ENCODE measurements at places on chromosomes 1 and 21.

DNA sequence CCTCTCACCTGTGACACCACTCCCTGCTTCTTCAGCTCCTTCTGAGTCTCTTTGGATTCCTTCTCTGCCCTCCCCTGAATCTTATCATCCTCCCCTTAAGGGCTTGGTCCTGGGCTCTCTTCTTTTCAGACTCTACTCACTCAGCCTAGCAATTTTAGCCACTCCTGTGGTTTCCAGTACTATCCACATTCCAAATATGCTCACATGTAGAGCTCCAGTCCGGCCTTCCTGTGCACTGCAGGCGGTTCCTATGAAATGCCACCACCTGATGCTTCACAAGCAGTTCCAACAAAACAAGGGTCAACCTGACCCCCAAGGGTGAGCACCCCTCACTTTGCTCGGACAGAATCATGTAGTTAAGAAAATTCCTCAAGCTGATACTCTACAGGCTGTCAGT, 35.9 kb downstream of the MAB21L3 start:
- DNase-seq = no peak

DNA sequence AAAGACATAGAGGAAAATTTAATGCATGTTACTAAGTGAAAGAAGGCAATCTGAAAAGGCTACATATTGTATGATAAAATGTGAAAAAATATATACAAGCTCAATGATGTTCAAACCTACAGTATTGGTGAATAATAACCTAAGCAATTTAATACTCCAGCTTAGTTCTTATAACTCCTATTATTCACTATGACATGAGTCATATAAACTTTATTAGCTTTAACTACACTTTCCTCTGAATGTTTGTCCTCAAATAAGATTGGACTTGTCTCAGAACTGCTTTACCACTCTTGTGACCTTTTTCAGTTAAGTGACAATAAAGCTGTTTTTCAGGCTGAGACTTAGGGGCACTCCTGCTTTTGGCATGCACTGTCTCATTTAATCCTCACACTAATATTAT, 50.9 kb downstream of the CNST start:
- DNase-seq = no peak

DNA sequence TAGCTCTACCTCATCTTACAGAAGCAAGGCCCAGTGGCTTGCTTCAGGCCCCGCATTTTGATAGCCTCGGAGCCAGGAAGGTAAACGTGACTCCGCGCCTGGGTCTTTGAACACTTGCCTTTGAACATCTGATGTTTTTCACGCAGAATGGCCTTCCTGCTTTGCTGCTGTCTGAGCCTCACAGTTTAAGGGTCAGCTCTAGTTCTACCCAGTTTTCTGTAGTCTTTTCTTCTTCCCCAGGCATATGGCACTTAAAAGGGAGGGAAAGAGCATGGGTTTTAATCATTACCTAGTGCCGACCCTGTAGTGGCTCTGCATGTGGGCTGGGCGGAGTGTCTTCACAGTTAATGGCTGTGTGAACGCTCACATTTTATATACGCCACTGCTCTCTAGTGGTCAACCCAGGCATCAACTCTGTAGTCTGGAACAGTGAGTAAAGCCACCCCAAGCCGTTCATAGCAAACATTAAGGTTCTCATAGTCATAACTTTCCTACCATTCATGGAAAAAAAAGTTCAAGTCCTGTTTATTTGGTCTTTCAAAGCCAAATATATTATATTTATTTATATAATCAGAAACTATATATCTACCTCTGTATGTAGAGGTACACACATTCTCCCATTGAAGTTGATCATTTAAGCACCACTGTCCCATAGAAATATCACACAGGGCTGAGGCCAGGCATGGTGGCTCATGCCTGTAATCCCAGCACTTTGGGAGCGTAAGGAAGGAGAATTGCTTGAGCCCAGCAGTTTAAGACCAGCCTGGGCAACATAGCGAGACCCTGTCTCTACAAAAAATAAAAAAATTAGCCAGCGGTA, 78.1 kb downstream of the IER5 start:
- DNase-seq = peak; percentile 79

- no peak for DNase-seq
Measured at GRCh38 chr21:46431448-46431847, 27.2 kb upstream of the DIP2A start.

GRCh38 chr1:150663321-150663720, 33.6 kb downstream of the GOLPH3L start:
- no peak for DNase-seq

- DNase-seq = no peak
Measured at GRCh38 chr1:37430103-37430985, 44.0 kb upstream of the ZC3H12A start.

DNA sequence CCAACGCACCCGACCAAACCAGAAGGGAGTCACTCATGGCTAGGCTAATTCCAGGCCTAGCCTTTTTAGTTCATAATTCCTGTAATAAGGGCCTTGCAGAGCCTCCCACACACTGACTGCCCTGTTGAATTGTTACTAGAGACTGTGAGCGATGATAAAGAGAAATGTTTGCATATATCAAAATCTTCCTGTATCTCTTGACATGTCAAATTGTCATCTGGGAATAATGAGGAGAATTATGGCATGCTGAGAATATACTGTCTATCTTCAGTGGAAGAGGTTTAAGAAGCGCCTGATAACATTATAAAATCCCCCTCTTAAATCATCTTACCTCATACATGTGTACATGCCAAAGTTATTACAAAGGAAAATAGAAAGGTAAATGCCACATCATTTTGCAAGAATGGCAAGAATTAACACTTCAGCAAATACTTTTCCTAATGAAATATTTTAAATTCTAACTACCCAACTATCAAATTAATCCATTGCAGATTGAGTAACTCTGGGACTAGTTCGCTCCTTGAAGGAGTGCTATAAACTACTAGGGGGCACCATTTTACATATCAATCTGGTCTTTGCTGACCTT, 144.1 kb downstream of the CENPF start:
- DNase-seq = no peak

DNA sequence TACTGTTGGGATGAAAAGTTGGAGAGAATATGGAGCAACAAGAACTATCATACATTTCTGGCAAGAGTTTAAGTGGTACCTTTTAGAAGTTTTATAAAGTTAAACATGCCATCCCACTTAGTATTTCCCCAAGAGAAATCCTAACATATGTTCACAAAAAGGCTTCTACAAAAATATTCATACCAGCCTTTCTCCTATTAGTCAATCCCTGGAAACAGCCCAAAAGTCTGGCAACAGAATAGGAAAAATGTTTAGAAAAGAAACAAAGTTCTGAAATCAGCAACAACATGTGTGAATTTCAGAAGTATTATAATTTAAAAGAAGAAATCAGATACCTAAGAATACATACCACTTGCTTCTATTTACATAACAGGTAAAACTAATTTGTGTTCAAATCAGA, 271.0 kb downstream of the DSCAM start:
- no peak for DNase-seq

DNA sequence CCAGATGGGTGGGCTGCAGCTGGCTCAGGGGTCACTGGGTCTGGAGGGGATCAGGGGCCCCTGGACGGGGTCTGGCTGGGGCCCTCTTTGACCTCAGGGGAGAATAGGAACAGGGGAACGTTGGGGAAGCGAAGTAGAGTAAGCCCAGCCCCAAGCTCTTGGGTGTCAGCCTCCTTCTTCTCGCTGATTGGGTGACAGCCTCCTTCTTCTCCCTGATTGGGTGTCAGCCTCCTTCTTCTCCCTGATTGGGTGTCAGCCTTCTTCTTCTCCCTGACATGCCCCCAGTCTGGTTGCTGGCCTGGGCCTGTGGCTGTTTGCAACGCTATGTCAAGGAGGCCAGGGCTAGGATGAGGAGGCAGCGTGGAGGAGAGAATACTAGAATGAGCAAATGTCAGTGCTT, 76.7 kb upstream of the CASZ1 start:
- DNase-seq = no peak

DNA sequence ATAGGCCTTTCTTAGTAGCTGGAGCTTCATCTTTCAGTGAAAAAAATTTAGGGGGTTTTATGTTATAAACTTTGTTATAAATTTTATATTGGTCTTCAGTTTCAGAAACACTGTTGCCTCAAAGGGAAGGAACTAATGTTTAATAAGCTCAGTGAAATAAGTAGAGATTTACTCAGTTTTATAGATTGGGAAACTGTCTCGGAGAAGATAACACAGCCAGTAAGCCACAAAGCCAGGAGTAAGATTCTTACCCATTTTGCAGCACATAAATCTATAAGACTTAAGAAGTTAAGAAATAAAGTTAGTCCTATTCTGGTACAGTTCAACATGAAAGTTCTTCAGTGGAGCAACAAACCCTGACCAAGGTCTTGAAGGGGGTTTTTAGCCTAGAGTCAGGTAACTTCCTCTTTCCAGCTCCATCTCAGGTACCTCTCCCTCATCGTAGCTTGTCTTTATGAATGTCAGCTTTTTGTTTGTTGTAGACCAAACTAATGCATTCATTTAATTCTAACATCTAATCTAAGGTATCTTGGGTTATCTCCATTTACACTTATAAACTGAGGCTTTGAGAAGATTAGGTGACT, 3.3 kb downstream of the KPNA6 start:
- DNase-seq = no peak

GRCh38 chr1:15075817-15076216, 77.7 kb upstream of the TMEM51 start:
- DNase-seq = no peak

- no peak for DNase-seq
Measured at GRCh38 chr1:48069662-48070395, 72.6 kb upstream of the TRABD2B start.

DNA sequence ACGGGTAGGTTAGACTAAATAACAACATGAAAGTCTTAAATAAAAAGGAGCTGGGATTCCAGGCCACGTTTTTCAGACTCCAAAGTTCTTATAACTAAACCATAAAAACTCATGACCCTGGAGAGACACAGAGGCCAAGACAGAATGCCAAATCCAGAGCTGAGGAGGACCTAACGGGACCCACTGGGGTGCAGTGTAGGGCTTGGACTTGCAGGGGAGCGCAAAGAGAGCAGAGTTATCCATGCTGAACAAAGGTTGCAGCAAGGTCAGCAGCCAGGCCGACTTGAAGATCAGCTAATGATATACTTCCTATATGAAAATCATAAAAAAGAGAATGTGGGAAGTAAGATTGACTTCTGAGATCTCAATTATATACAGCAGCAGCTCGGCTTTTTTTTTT, 237.1 kb downstream of the TM2D1 start:
- DNase-seq = no peak

DNA sequence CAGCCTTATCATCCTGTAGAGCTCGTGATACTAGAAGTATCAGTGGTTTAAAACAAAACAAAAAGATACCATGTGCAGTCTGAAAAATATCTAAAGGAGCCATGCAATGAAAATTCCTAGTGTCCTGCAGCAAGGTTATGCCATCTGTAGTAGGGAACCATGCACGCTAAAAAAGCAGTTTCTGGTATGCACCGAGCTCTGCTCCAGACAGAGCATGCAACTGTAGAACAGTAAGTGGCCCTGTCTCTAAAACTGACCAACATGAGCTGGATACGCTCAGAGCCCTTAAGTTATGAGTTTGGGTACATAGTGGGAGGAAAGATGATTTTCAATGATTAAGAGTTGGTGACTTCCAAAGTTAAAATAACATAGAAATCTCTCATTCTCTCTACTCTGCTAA, 159.3 kb upstream of the ADAMTS5 start:
- DNase-seq = no peak
